Fibroblast of skin of right quadriceps (primary cell): ENCODE measurements at places on chromosomes 5 and 9.

DNA sequence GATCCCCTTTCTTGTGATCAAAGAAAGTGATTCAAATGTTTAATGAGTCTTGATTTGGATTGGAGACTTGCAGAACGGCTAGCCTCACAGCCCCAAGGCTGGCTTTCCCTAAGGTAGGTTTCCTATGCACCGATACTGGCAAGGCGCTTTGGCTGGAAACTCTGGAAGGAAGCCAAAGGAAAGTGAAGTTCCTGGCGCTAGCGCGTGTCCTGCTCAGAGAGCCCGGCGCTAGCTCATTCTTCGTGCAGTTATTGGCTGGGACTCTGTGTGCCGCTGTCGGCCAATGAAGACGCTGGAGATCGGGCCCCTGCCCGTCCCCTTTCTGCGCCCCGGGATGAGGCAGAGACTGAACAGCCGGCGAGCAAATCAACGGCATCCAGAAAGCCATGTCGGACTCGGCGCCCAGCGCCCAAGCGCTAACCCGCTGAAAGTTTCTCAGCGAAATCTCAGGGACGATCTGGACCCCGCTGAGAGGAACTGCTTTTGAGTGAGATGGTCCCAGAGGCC is at the start of gene PCDHGC3:
TSS of gene PCDHGC3 (plus strand) at position 342 of the 507 bp plus-strand sequence. CDS start at position 493, 151 bp downstream.
- peak; percentile 97 for DNase-seq

DNA sequence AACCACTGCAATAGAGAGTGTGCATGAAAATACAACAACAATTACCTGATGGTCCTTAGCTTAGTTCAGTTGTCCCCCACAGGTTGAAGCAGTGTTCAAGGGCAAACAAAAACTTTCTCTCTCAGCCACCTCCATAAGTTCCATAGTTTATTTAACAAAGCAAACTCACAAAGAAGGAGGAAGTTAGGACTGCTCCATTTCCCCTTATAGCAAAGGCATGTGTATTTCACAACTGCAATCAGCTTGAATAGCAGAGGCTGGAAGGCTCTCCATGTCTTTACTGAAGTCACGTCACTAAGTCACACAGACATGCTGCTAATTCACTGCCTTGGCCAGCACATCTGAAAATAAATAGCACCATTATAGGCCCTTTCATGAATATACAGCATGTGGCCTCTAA is 43.3 kb downstream of the DOCK8 start:
- DNase-seq: no peak

DNA sequence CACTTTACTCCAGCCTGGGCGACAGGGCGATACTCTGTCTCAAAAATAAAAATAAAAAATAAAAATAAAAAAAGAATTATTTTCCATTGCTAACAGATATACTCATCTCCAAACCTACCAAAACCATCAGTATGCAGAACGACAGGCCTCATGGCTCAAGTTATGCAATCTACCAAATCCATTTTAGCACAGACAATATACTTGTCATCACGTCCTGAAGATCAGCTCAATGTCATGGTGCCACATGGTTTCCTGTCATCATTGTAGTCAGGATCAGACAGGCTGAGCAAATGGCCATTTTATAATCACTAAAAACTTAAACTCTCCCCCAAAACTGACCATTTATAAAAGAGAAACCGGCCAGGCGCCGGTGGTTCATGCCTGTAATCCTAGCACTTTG is 69.1 kb downstream of the HABP4 start:
- DNase-seq: no peak

DNA sequence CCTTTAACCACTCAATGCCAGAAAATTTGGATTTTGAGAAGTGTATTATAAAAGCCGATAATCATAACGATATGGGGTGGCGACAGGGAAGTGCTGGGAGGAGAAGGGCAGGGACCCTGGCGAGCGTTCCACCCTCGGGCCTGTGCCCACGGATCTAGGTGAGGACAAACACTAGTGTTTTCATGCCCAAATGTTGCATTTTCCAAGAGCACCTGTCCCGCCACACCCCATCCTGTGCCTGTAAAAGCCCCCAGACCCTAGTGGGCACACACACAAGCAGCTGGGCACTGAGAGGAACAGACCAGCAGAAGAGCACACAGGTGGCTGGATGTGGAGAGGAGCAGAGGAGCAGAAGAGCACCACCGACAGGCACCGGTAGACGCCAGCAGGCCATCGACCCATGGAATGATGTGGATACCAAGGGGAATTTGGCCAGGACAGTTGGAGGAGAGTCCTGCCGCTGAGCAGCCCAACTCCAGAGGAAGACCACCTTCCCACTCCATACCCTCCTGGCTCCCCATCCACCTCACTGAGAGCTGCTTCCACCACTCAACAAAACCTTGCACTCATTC is 315.0 kb downstream of the EDIL3 start:
- DNase-seq: no peak

DNA sequence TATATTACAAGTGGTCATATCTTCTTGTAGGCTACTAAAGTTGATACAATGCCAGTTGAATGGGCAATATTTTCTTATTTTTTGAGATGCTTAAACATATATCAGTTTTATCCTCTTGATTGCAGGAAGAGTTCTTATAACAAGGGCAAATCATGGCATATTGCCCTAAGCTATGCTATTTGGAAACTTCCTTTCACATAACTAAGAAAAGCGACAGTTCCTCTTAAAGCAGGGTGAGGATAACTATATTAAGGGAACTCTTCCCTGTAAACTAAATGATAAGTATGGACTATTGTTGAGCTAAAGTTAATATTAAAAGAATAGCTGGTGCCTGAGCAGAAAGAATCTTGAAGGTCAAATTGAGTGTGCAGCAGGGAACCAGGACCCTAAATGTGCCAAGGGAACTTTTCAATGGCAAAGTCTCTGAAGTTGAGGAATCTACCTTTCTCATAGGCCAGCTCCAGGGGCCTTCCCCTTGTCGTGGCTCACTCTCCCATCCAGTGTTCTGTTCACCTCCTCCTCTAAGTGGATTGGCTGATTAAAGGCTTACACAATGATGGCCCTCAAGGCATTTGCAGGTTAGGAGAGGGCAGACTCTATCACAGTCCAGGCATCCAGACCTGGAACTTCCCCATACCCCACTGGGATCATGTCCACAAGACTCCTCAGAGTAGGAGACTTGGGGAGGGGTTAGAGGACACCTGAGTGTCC is 26.8 kb downstream of the FYB1 start:
- DNase-seq: no peak

GRCh38 chr9:89679581-89679980 is 74.8 kb downstream of the GADD45G start:
- DNase-seq: no peak

- no peak for DNase-seq
Measured at GRCh38 chr9:122213589-122214413, 15.0 kb downstream of the LHX6 start.

DNA sequence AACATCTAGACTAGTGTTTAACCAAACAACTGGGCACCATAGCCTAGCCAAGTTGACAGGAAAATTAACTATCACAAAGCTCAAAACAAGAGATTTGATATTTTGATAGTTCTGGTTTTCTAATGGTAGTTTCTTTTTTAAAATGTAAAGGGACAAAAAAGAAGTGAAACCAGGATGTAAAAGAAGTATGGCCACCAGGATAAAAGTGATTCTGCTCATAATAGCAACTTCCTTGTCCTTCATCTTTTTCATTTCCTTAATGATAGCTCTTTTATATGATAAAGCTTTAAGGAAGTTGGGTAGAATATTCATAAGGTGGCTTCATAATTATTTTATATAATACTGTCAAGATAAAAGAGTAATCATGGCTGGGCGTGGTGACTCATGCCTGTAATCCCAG is 139.1 kb downstream of the BASP1 start:
- DNase-seq: no peak

DNA sequence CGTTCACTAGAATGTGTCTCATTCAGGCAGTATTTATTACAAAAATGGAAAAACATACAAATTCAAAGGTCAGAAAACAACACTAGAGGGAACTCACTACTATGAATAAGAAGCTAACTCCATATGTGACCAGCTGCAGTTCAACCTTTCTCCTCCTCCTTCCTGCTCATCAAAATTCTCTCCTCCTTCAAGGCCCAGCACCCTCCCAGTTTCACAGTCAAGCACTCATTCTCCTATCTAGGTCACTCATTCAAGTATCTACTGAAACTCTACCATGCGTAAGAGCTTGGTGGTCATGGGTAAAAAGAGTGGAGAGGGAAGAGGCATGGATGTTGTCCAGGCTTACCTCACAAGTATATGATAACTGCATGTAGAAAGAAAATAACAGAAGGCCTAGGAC is 27.7 kb downstream of the ECPAS start:
- DNase-seq: no peak

DNA sequence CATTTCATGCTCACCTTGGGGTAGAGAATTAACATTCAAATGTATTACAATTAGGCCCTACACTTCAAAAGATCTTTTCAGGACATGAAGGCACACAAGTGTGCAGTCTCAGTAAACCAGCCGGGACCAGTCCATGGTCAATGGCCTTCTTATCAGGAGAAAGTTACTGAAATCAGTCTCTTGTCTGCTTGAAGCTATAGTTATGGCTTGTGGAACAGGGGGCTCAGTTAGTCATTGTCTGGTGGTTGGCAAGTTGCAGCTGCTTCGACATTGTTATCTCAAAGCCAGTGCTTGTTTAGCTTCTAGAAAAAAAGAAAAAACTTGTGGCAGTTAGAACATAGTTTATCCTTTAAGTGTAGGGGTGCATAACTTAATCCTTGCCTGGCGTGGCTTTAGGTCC is 213.1 kb upstream of the ACO1 start:
- no peak for DNase-seq

GRCh38 chr5:129972465-129973141 is 68.3 kb downstream of the CHSY3 start:
- peak; percentile 11 for DNase-seq

DNA sequence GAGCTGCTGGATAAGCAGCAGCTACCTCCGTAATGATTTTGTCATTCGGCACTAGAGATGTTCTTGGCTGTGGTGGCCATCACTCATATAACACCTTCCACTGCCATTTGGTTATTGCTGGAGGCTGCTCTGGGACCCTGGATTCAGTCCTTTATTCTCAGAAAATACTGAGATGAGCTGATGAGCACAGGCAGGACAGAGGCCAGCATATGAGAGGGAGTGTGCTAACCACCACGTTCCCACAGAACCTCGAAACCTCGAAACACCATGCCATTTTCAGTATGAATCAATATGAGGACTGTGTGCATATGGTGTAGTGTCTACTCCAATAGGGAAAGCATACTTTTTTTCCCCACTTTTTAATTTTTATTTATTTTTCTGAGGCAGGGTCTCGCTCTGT is 56.6 kb downstream of the ADAM19 start:
- DNase-seq: no peak

DNA sequence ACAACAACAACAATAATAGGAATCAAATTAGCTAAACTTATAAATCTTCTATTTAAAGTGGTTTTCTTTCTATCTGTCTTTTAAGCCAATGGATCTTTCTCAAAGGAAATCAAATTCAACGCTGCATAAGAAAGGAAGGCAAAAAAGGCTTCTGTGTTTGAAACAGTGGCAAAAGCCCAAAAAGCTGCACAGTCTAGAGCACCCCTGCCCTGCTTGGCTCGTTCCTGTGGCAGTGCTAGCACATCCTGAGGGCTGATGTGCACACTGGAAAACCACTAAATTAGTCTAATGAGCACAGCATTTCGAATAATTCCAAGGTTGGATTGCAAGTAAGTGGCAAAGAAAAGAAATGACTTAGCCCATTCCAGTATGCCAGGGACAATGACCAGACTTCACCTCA is 80.7 kb downstream of the AP3B1 start:
- DNase-seq: no peak

DNA sequence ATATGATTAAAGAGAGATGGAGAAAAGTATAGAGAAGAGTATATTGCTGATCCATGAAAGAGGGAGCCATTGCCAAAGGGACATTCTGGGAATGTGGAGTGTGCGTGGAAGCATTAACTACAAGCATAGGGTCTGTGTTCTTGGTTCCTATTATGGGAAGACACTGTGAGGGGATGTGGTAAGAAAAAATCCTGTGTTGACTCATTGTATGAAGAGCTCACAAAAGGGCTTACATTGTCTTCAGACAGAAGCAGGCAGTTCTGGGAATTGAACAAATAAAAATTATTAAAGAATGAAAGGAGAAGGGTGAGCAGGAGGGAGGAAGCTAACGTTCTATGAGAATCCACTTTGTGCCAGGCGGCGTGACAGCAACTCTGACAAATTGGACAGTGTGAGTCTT is 250.4 kb upstream of the CHD1 start:
- no peak for DNase-seq

DNA sequence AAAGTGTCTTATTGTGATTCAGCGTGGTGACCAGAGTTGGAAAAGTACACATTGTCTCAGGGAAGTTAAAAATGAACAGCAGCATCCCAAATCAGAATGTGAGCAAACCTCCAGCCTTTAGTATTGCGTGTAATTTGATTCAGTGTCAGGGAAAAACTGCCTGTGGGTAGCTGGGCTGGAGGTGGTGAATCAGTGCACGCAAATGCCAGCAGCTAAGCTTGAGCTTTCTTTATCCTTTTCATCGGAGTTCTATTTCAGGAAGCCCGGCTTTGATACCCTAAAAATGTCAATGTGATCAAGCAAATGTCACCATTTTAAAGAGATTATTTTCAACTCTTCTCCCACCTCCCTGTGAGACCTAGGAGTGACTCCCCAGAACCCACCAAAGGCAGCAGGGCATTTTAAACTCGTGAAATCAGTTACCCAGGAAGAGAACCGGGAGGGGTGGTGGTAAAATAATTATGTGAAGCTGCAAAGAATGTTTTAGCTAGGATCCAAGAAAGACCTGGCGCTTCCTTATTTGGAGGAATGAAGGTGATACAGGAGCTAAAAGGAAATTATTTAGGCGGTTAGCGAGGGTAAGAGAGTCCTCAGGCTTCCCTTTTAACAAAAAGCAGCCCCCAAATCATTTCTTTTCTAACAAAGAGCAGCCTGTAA is 25.7 kb upstream of the C5orf47 start:
- DNase-seq: peak; percentile 56

DNA sequence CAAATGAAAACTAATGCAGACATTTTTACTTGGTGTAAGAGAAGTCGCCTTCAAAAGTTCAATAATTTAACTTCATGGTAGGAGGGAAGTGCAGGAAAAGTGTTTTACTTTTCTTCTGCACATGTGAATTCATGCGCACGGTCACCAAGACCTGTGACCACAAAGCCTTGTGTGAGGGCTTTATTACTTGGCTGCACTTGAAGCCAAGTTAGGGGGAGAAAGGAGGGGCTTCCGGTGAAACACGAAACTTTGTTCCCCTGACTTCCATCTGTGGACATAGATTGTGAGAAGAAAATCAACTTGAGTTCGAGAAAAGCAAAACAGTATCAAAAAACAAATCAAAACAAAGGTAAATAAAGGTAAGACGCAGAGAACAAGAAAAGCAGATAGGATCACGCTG is 239.9 kb downstream of the ROR2 start:
- DNase-seq: no peak

DNA sequence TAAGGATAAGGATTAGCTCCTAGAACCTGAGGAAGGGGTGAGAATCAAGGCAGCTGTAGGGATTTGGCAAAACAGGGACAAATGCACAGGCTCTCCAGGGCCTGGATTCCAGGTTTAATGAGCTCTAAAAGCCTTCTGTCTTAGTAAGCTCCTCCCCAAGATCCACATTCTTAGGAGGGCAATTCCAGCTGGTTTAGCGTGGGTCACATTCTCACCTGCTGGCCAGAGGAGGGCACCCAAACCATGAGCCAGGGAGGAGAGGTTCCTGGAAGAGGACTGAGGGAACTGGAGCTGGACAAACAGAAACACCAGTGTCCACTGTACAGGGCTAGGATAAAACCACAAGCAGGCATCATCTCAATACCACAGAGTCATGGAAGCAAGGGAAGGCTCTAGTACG is 480.0 kb downstream of the CCDC171 start:
- DNase-seq: peak; percentile 44

GRCh38 chr5:1104327-1105006 is 7.4 kb downstream of the SLC12A7 start:
- DNase-seq: no peak
